ENCODE measurements at places on chromosomes 3 and 15. TPM values are rescaled to one million over a fixed set of nuclear protein-coding genes. Genes with fewer than 3 reads are reported as not detected.
A peak's percentile ranks its signal among the peaks of the same experiment; 100 is the strongest.

DNA sequence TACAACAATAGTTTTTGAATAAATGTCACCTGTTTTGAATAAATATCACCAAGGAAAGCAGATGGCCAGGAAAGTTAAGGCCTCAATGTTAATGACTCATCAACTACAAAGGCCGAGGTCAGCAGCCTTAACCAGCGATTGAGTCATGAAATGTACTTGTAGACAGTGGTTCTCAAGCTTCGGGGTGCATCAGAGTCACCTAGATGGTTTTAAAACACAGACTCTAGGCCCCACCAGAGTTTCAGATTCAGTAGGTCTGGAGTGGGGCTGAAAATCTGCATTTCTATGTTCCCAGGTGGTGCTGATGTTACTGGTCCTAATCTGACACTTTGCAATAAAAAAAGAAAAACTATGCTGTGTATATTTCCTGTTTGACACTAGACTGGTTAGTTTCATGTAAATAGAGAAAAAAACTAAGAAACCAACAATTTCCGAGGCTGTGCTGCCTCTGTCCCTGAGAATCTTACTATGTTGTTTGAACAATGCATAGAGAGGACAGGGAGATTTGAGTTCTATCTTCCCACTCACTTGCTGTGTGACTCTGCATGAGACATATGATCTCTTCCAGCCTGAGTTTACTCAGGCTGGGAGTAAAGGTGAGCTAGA is 9.8 kb downstream of the RAB27A start:
- H3K27me3 ChIP-seq = no peaks in the 10 kb centered on the region
- H3K4me3 ChIP-seq = no peak overlapping the region
- peak overlapping the region; percentile 39 for H3K27ac ChIP-seq
- no peak for DNase-seq
- H3K36me3 ChIP-seq = no peaks in the 10 kb centered on the region

GRCh38 chr15:30030345-30030744 is 52.4 kb upstream of the GOLGA8J start:
- no peak for DNase-seq
- H3K27ac ChIP-seq = no peak overlapping the region
- no peaks in the 10 kb centered on the region for H3K27me3 ChIP-seq
- no peaks in the 10 kb centered on the region for H3K36me3 ChIP-seq
- no peak overlapping the region for H3K4me3 ChIP-seq
- no peaks in the 10 kb centered on the region for H3K4me1 ChIP-seq

- H3K36me3 ChIP-seq = no peaks in the 10 kb centered on the region
- no peak for DNase-seq
- no peaks in the 10 kb centered on the region for H3K4me1 ChIP-seq
- H3K27me3 ChIP-seq = no peaks in the 10 kb centered on the region
- no peak overlapping the region for H3K4me3 ChIP-seq
Measured at GRCh38 chr3:133066026-133066425, 27.8 kb downstream of the TMEM108 start.

ATP13A4 gene
- total RNA-seq = 6.2 TPM

DNA sequence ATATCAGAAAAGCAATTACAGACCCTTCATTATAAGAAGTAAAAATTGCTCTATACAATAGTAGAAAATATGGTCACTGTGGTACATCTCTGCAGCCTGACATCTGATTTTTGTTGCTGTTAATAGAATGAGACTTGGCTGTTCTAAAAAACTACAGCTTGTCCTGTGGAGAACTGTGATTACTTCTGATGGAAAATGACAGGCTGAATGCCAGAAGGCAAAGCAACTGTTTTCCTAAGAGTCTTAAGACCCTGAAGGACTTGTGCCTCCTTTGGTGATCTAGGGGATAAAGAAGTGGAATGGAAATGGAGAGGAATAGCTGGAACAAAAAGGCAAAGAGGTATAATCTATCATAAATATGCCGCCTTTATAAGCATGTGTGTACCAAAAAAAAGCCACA is 314.8 kb downstream of the BCHE start:
- no peaks in the 10 kb centered on the region for H3K4me1 ChIP-seq
- no peaks in the 10 kb centered on the region for H3K36me3 ChIP-seq
- DNase-seq = no peak
- no peak overlapping the region for H3K27ac ChIP-seq
- H3K27me3 ChIP-seq = no peaks in the 10 kb centered on the region

DNAH1 gene
- 7.5 TPM for total RNA-seq

GHRL gene
- total RNA-seq = 1.0 TPM

DNA sequence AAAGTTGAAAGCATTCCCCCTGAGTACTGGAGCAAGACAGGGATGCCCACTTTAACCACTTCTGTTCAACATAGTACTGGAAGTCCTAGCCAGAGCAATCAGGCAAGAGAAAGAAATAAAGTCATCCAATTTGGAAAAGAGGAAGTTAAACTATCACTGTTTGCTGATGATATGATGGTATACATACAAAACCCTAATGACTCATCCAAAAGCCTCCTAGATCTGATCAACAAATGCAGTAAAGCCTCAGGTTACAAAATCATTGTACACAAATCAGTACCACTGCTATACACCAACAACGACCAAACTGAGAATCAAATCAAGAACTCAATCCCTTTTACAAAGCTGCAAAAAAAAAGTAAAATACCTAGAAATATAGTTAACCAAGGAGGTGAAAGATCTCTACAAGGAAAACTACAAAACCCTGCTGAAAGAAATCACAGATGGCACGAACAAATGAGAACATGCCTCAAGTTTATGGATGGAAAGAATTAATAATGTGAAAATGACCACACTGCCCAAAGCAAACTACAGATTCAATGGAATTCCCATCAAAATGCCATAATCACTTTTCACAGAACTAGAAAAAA is 40.3 kb downstream of the RPL39L start:
- H3K27ac ChIP-seq = no peak overlapping the region
- no peaks in the 10 kb centered on the region for H3K4me1 ChIP-seq
- no peak for DNase-seq
- H3K27me3 ChIP-seq = no peaks in the 10 kb centered on the region
- no peak overlapping the region for H3K4me3 ChIP-seq

GRCh38 chr3:133453383-133453782 is 53.5 kb downstream of the BFSP2 start:
- H3K27me3 ChIP-seq = no peaks in the 10 kb centered on the region
- no peaks in the 10 kb centered on the region for H3K4me1 ChIP-seq
- no peaks in the 10 kb centered on the region for H3K36me3 ChIP-seq

CATSPER2 gene
- 1.8 TPM for total RNA-seq

DNA sequence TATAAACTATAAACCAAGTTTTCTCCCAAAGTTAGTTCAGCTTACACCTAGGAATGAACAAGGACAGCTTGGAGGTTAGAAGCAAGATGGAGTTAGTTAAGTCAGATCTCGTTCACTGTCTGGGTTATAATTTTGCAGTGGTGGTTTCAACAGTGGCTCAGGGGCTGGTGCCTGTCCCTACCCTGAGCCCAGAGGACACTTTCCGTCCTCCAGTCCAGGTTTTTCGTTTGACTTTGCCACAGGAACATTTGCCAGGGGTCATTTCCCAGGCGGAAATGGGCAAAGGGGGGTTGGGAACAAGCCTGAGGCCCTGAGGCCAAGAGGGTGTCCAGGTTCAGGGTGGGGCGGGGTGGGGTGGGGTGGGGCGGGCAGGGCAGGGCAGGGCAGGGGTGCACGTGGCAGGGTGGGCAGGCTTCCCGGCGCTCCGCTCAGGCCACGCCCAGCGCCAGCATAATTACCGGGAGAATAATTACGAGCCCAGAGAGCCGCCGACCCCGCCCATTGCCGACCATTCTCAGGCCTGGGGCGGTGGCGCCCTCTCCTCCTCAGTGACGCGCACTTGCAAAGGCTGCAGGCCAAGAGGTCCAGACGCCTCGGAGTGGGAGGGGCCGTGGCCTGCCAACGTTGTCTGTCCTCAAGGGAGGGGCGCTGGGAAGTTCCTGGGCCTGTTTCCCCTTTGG is 70.4 kb downstream of the KLF13 start:
- peaks cover 17% of the 10 kb centered on the region for H3K4me1 ChIP-seq
- H3K27me3 ChIP-seq = no peaks in the 10 kb centered on the region
- peak; percentile 80 for DNase-seq
- peak overlapping the region; percentile 86 for H3K27ac ChIP-seq

FOXL2NB gene
- not detected for total RNA-seq

DNA sequence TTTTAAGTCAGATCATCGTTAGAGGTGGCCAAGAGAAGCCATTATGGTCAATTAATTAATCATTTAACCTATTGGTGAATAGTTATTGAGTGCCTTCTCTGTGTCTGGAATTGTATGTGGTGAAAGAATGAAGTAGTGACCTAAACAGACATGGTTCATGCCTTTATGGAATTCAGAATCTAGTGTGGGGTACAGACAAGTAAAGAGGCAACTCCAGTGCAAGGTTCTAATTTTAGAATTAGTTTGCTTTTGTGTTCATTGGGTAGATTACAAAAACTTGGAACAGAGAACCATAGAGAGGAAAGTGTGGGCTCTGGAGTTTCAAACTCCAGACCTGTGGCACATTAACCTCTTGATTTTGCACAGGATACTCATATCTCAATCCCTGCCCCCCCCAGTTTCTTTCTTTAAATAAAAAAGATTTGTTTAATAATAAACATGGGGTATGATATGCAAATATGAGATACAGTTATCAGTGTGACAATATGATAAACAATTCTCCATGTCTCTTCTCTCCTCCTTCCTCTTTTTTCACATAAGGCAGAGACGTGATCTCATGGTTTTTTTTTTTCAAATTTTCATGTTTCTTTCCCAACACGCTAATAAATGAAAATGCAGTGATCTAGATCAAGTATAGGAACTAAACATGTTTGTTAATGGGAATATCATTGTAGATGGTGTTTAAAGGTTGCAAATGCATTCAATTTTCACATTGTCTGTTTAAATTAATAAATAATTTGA is 117.9 kb downstream of the MITF start:
- H3K36me3 ChIP-seq = no peaks in the 10 kb centered on the region
- no peak for DNase-seq
- H3K27me3 ChIP-seq = no peaks in the 10 kb centered on the region
- no peaks in the 10 kb centered on the region for H3K4me1 ChIP-seq

GRCh38 chr3:150335631-150336030 is 72.5 kb upstream of the TSC22D2 start:
- no peak overlapping the region for H3K4me3 ChIP-seq
- H3K27ac ChIP-seq = no peak overlapping the region
- DNase-seq = no peak
- H3K4me1 ChIP-seq = no peaks in the 10 kb centered on the region
- no peaks in the 10 kb centered on the region for H3K36me3 ChIP-seq

DNA sequence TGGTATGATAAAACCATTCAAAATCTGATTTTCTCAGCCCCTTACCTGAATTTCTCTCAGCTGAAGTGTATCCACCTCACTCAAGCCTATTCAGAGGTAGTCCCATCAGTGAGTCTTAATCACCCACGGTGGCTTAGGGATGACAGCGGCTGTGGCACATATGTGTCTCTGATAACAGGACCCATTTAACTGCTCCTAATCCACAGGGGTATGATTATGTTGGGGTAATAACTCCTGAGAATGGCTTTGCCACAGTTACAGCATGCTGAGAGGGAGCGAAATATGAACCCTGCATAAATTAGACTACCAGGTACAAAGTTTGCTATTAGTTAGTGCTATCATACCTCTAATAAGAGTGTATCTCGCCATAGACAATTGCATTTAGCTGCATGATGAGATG is 10.6 kb downstream of the CLRN1 start:
- H3K4me3 ChIP-seq = no peak overlapping the region
- DNase-seq = no peak
- no peaks in the 10 kb centered on the region for H3K36me3 ChIP-seq
- no peaks in the 10 kb centered on the region for H3K4me1 ChIP-seq
- no peak overlapping the region for H3K27ac ChIP-seq

All from breast epithelium (tissue), 4 donors.